ENCODE measurements at places on chromosomes 7 and 10. TPM values are rescaled to one million over a fixed set of nuclear protein-coding genes. Genes with fewer than 3 reads are reported as not detected.

The IL6 gene
- not detected for total RNA-seq

The MICALL2 gene
- total RNA-seq: 3.7 TPM

The SFTPA2 gene
- not detected for total RNA-seq

The PPP1R3A gene
- not detected for total RNA-seq

The NRBF2 gene
- 20.4 TPM for total RNA-seq

The RARRES2 gene
- total RNA-seq: 6.9 TPM

Measured in frontal cortex (tissue), 4 donors.